ENCODE measurements at places on chromosomes 4 and X.
A peak's percentile ranks its signal among the peaks of the same experiment; 100 is the strongest.

- no peak for DNase-seq
Observed at GRCh38 chrX:8897259-8897658, 96.1 kb upstream of the FAM9A start.

DNA sequence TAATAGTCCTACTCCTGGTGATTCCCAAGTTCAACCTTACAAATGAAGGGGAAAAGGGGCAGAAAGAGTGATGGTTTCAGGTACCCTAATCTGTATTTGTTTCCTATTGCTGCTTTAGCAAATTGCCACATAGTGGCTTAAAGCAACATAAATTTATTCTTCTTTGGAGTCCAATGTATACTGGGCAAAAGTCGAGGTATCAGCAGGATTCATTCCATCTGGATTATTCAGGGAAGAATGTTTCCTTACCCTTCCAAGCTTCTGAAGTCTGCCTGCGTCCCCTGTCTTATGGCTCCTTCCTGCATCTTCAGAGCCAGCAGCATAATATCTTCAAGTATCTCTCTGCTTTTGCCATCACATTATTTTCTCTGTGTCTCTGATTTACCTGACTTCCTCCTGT is 10.3 kb upstream of the BST1 start:
- DNase-seq: no peak

DNA sequence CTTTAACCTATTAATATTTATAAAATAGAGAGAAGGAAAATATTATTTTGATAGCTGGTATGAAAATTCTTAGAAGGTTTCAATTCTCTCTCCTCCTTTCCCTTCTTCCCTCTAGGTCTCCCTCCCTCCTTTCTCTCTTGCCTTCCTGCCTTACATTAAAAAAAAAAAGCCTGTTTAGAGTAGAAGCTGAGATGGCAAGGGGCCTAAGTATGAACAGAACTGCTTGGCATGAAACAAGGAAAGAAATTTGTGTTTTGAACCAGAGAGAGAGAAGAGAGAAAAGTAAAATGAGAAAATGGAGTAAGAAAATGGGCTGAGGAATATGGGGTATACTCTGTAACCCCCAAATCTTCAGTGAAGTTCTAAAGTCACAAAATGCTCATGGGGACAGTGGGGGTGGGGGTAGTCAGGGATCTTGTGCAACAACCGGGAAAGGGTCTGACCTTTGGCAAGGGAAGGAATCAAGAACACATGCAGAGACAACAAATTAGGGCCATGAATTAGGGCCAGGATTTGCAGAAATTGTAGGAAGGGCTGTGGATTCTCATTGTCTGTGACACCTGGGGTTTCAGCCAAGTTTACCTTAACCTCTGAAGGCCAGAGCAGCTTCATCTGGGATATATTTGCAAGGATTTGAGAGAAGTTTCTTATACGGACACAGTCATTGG is 30.6 kb downstream of the SUPT20HL2 start:
- DNase-seq: no peak

DNA sequence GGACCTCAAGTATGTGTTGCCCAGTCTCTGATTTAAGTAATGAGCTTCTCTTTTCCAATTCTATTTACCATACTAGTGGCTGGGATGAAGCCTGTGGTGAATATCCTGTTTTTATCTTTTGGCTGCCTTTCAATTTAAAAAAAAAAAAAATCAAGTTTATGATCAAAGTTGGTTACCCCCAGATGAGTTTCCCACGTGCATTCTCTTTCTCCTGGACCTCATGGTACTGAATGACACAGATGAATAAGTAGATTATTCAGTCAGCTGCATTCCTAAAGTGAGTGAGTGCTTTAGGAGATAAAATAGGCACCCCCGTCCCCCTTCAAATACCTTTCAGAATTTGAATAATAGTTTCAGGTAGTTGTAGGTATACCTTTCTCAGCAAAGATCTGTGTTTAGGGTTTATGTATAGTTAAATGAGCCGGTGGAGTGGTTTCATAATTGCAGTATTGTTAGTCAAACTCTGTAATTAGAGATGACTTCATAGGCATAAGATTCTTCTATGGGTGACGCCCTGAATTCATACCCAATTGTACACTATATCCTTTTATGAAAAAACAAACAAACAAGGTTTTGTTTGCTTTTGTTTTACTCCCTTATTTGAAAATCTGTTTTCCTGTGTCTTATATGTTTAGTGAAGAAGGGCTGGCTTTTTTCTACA is 41.9 kb downstream of the PLS3 start:
- DNase-seq: no peak

DNA sequence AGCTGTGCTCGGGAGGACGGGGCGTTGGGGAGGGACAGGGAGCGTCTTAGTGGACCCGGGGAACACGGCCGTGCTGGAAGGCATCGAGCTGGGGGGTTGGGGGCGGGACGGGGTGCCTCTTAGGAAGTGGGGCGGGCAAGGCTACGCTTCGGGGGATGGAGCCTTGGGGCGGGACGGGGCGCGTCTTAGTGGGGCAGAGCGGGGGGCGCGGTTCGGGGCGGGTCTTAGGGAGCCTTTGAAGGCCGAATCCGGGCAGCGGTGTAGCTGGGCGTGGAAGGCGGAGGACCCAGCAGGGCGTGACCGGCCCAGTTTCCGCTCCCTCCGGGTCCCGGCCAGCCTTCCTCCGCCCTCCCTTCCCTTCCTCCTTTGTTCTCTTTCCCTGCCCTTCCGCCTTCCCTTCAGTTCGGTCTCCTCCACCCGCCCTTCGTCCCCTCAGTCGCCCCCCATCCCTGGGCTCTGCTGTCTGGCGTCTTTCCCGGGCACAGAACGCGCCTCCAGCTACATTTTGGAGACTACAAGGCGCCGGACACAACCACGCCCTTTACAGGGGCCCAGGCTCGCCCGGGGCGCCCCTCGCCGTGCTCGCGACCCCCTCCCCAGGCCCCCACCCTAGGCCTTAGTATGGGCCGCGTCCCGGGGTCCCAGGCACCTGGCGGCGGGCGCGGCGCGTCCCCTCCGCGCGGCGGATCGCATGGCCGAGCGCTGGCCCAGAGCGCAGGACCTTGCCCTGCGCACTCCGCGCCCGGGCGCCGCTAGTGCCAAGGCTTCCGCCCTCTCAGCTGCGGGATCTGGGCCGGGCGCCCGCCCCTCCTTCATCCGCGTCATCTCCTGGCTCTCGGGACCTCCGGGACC is at the start of gene ARSD:
Gene ARSD (minus strand): TSS at position 757 of the 852 bp plus-strand sequence. CDS start 64 bp downstream, at position 693.
- no peak for DNase-seq

GRCh38 chrX:46584736-46585135 is 11.2 kb downstream of the CHST7 start:
- DNase-seq: no peak

- DNase-seq: no peak
Observed at GRCh38 chr4:71209161-71209560, 129.7 kb upstream of the SLC4A4 start.

- DNase-seq: no peak
Observed at GRCh38 chrX:125132274-125132673, 187.4 kb upstream of the TEX13C start.

DNA sequence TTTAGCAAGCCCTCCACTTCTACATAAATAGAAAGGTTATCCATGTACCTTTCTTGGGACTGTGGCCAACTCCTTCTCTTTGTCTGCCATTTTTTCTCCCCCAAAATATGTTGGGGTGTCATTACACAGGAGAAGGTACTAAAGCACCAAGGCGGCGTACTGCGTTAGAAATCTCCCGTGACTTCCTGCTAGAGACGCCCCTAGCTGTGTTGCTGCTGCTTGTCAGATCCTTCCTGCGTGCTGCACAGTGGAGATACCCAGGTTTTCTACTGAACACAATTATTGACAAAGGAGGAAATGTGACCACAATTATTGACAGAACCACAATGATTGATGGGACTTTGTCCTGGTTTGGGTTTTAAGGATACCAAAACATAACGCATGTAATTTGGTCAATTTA is 97.7 kb downstream of the EFHC2 start:
- no peak for DNase-seq

DNA sequence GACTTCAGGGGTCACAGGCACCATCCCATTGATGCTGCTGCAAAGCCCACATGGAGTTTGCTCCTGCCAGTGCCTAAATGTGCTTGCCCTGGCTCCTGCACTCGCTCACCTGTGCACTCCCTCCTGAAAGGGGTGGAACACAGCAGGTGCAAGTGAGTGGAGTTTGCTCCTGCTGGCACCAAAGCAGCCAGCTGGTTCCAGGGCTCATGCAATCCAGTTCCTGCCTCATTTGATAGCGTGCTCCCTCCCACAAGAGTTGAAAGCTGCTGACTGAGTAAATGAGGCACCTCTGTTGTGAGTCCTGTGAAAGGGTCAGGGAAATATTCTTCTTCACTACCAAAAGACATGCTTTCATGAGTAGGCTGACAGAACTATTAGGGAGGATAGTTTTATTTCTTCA is 30.5 kb downstream of the CXCL8 start:
- peak; percentile 60 for DNase-seq

- DNase-seq: no peak
Observed at GRCh38 chrX:44274096-44274495, 69.4 kb downstream of the EFHC2 start.

DNA sequence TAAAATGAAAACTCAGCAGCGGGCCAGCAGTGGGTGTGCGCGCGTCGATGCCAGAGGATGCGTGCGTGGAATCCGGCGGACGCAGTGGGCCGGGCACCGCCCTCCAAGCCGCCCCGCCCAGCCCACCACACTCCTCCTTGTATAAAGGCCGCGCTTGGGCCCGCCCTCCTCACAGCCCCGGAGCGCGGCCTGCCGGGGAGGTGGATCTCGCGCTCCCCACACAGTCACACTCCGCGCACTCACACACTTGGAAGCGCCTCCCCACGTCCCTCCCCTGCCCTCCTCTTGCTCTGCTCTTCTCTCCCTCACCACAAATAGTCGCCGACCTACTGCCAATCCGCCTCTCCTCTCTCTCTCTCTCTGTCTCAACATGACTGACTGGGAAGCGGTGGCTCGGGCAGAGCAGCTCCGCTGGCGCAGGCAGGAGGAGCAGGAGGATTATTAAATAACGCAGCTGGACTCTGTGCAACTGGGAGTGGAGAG is at the start of gene CCSER1:
Gene CCSER1 (plus strand): TSS at position 172 of the 483 bp plus-strand sequence.
- peak; percentile 81 for DNase-seq

DNA sequence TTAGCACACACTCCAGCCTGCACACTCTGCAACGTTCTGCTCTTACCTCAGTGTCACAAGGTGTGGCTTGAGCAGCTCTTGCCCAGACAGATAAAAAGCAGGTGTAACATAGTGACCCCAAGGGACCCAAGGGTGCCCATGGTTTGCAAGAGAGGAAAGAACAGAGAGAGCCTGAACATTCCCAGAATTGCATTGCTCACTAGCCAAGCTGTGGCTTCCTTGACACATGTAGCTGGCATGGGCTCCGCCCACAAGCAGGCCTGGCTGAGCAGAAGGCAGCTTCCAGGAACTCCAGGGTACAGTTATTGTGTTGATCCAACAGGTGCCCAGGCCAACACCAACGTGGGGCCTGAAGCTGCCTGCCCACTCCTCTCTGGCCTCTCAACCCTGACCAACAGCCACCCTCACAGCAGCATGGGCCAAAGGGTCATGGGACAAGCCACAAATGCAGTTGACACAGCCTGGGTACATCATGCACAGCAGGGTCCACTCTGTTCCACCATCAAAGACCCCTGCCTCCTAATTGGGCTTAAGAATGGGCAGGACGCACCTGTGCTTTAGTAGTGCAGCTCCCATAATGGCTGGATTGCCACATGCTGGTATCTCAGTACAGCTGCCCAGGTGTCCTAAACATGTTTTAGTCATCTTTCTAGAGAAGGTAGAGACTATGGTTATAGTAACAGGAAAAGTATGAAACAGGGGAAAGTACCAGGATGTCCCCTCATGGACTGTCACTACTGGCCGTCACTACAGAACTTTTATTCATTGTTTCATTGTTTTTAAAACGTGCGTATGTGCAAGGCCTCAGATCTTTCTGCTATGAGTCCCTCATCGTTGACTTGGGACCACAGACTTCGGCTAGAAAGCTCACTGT is 73.7 kb upstream of the ACSL1 start:
- DNase-seq: no peak

DNA sequence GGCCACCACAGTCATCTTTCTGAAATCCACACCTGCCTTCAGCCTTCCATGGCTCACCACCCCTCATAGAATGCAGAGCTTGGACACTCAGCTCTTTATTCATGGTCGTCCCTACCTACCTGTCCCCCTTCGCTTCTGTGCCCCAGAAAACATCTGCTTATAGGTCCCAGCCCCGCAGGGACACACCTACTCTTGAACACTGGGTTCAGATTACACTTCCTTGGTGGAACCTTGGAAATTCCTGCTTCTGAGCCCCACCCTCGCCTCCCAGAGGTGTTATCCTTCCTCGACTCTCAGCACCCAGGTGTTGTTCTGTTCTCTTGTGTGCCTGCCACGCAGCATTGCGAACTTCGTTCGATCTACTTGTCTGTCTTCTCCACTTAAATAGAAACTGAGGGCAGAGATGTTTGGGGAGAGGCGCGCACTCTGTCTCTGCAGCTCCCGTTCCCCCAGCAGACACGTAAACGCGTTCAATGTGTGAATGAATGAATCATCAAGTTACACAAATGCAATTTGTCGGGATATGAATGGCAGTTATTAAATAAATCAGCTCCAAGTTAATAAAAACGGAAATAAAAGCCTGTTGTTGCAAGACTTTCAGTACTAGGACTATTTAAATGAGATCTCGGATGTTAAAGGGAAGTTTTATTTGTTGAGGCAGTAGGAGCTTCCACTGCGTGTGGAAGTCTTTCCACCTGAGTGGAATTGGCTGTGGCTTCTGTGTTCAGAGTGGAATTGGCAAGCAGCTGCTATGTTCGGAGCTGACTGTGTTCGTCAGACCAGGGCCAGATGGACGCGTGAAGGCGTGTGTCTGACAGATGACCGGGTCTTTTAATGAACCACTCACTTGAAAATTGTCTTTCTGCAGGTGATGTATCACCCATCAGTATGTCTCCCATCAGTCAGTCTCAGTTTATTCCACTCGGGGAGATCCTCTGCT is 95.6 kb downstream of the STOX2 start:
- no peak for DNase-seq

GRCh38 chr4:123568936-123569335 is 172.3 kb downstream of the SPRY1 start:
- DNase-seq: no peak

- DNase-seq: no peak
Observed at GRCh38 chr4:105551965-105552746, at the start of gene ARHGEF38. ARHGEF38 (plus strand) TSS chr4:105552620; CDS start chr4:105552766, 146 bp downstream.

- peak; percentile 5 for DNase-seq
Observed at GRCh38 chrX:123884809-123885408, 25.1 kb downstream of the XIAP start.
